Cortex of kidney (tissue), 1 donor: ENCODE measurements at places on chromosomes 13 and 19.

- DNase-seq: no peak
Measured at GRCh38 chr19:13597640-13598039, 91.4 kb upstream of the CACNA1A start.

DNA sequence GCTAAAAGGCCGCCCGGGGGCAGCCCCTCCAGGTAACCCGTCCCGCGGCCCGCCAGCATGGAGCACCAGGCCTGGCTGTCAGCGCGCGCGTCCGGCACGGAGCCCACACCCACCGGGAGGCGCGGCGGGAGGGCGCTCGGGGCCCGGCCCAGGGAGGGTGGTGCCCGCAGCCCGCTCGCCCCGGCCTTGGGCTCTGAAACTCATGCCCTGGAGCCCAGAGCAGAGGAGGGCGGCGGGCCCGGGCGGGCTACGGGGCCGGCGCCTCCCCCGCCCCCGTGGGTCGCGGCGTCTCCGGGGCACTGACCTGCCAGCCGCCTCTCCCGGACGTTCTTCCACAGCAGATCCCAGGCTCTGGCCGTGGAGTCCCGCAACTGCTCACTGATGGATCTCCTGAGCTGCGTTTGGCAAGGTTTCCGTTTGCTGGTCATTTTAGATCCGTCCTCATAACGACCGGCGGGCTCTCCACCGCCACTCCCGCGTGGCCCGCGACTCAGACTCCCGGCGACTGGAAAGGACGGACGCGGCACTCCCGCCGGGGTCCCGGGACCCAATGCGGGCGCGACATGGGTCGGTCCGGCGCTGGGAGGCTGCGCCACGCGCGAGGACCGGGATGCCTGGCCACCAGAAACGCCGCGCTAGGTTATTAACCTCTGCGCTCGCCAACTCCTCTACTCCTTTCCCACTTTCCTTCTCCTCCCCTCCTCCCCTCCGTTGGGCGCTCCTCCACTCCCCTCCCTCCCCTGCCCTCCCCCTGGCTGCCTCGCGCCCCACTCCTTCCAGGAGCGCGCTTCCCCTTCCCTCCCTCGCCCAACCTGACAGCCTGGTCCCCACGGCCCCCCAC, 64.7 kb upstream of the STARD13 start:
- no peak for DNase-seq

DNA sequence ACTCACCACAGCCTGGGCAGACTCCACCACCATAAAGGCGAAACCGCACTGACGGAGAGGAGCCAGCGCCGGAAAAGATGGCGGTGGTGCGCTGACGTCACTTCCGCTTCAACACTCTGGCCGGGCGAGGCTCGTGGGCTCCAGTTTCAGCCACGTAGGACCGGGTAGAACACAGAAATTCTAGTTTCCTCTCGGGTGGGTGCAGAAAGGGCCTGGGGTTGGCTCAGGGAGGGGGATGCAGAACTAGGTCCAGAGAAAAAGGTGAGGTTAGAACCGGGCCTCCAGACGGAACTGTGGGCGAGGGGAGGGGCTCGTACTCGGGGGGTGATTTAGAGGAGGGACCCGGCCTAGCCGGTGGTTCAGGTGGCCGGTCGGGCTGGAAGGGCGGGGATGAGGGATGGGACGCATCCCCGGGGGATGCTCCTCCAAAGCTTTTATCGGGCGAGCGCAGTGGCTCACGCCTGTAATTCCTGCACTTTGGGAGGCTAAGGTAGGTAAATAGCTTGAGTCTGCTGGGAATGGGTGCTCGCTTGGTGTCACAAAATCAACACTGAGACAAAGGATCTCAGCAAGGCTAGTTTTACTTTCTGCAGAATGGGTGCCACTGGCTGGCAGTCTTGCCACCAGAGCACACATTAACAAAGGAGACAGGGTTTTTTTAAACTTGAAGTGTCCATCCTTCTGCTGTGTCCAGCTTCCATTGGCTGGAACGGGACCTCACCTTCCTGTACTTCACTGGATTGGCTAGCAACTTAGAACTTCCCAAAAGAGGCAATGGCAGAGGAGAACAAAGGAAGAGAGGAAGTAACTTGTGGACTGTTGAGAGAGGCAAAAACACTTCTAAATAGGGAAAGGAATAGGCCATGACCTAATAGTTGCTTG, at the start of gene ZNF561:
TSS of gene ZNF561 (minus strand) at position 77 of the 882 bp plus-strand sequence. CDS start 1,776 bp downstream, outside the sequence.
- DNase-seq: no peak

- DNase-seq: no peak
Measured at GRCh38 chr19:27733551-27734266, 1479.2 kb downstream of the UQCRFS1 start.

GRCh38 chr19:17225053-17225452, 973 bp upstream of the OCEL1 start:
- DNase-seq: no peak

DNA sequence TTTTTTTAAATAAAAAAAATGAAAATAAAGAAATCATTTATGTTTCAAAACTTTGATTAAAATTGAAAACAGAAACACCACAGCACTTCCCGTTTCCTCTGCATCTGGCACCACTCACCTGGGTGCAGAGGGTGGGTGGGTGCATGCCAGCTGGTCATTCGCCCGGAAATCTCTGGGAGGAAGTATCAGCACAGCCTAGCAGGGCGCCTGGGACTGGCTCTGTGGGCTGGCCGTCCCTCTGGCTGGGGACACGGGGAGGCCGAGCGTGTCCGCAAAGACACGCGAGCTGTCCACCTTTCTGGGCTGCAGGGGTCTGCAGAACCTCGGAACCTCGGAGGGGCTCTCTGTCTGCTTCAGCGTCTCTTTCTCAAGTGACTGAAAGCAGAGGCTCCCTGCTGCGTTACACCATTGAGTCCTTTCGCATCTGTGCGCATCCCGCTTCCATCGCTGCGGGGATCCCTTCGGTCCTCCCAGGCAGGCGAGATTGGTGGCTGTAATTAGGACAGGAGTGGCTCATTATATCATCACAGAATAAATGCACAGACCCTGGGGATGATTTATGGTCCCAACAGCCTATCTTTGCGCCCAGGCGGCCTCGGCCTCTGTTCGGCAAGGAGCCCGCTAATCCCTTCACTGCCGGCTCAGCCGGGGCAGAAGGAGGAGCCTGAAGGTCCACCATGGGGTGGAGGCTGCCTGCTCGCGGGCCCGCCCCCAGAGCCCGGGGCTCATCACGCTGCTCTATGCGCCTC, 17.2 kb downstream of the CRTC1 start:
- DNase-seq: no peak
